ENCODE measurements at places on chromosomes 3 and 15.
A peak's percentile ranks its signal among the peaks of the same experiment; 100 is the strongest.

GRCh38 chr15:81311752-81312464 lies 12.0 kb downstream of the STARD5 start:
- DNase-seq = peak; percentile 44

DNA sequence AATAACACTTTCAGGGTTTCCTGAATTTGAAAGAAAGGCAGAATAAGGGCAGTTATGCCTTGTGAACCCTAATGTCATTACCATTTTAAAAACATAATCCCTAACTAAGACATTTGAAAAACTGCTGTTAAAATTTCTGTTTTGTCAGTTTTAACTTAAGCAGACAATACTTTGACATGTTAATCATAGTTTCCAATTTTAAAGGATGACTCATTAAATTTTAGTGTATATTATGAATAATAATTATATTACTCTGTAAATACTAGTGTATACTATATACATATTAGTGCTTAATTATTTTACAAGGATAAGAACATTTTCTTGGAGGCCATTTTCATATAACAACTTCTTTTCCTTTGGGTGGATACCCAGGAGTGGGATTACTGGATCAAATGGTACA lies 553.1 kb upstream of the BCHE start:
- DNase-seq = no peak

DNA sequence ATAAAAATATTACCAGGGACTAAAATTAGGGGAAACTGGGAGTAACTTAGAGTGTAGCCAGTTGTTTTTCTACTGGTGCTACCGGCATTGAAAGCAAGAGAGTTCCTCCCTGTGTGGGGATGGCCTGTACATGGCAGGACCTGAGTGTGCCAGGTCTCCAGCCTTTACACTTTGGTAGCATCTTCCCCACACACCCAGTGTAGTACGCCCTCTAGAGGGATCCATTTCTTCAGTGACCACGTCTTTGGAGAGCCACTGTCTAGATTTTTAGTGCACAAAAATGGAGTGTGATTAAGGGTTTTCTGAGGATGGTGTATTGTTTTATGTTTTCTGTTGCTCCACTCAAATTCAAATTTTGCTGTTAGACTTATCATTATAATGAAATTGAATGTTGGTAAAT lies 507.0 kb upstream of the TPRG1 start:
- no peak for DNase-seq

DNA sequence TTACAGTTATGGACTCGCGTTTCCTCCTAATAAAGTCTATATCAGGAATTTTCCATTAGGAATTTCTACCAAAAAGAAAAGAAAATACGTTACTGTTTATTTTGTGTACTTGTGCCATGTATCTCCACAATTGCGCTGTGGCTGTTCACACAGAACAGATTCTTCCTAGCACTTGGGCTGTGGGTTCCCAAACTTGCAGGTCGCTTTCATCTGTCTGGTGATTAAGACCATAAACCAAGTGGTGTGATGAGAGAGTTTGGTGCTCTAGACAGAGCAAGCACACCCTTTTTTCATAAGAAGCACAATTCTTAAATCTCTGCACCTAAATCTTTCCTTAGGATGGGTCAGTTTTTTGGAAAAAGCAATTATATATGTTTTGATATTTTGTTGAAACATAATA lies 203.3 kb downstream of the TP63 start:
- no peak for DNase-seq

- DNase-seq = no peak
Measured at GRCh38 chr15:63473999-63474809, 30.2 kb upstream of the USP3 start.

GRCh38 chr3:76969471-76969870 lies 70.4 kb upstream of the ROBO2 start:
- DNase-seq = no peak

DNA sequence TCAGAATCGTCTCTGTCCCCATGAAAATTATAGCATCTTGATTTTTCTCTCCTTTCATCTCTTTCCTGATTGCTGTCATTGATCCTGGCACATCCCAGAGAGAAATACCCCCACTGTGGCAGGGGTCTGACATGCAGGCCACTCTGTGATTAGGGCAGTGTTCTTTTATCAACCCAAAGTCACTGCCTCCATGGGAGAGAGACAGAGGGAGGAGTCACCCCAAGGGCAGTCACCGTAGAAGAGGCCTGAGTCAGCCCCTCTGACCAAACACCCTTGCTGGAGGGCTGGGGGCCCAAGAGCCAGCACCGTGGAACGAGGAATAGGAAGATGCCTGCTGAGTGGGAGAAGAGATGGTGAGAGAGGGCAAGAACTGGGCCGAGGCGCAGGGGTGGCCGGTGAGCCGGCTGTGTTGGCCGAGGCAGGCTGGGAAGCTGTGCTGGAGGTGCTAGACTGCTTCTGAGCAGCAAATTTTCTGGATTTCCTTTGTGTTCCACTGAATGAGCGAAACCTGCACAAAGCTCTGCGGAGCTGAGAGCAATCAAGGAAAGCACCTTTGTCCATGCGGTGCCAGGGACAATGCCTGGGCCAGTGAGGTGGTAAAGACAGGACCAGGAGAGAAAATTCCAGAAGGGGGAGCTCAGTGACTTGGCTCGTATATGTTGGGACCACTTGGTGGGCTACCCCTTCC lies 103.8 kb downstream of the ADCY5 start:
- no peak for DNase-seq

- no peak for DNase-seq
Measured at GRCh38 chr15:85780225-85780985, 14.3 kb downstream of the KLHL25 start.

GRCh38 chr3:114393367-114394072 lies 99.7 kb downstream of the TIGIT start:
- no peak for DNase-seq

- no peak for DNase-seq
Measured at GRCh38 chr3:103453152-103453551, 1018.3 kb downstream of the ZPLD1 start.

- DNase-seq = no peak
Measured at GRCh38 chr15:60568301-60568742, 89.4 kb upstream of the ICE2 start.

GRCh38 chr15:31508656-31509055 lies 182.0 kb downstream of the KLF13 start:
- no peak for DNase-seq
